Cardiac muscle cell (in vitro differentiated cells and primary cell): ENCODE measurements at places on chromosomes 3 and 15.

- DNase-seq: peak; percentile 84
Measured at GRCh38 chr15:89057506-89058133, 30.6 kb upstream of the ABHD2 start.

- DNase-seq: peak; percentile 21
Measured at GRCh38 chr3:32366638-32367397, 24.8 kb upstream of the CMTM7 start.

DNA sequence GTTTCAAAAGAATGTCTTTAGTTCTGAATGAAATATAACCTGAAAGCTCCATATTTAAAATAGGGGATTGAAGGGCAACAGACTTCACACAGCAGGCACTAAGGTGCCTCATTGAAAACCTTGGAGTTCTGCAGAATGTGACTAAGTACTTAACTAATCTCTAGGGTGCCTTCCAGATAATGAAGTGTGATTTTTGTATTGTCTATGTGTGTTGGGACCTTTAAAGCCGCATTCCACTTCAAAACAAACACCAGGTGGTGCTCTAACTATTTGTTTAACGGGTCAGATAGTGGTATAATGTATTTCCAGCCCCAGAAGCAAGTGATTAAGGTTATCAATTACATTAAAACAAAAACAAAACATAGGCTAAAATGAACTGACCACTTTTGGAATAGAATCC lies 28.0 kb downstream of the TFG start:
- peak; percentile 53 for DNase-seq

- DNase-seq: peak; percentile 7
Measured at GRCh38 chr3:127857333-127857732, 35.0 kb upstream of the MGLL start.

DNA sequence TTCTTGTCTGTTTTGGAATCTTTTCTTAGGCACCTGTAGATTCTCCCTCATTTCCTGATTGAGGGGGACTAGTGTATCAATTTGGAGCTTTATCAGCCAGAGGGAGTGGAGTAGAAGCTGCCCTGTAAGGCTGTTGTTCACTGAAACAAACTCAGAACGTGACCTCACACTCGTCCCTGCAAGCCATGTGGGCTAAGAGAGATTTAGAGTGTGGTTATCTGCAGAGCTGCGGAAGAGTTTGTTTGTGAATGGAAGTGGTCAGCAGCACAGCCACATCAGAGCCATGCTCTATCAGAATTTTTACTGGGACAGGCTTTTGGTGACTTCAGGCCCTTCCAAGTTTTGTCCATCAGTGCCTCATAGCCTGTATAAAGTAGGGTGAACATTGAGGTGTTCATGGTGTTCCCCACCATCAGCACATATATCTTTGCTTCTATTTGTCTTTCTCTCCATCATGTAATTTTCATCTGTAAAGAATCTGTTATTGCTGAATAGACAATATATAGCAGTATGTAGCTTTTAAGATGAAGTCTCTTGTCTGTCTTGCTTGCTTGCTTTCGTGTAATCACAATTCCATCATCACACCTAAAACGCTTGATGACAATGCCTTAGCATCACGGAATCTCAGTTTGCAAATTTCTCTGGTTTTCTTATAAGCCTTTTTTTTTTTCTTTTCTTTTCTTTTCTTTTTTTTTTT lies 37.0 kb downstream of the LARS2 start:
- DNase-seq: peak; percentile 59

- no peak for DNase-seq
Measured at GRCh38 chr3:135310317-135310716, 515.3 kb downstream of the EPHB1 start.

- no peak for DNase-seq
Measured at GRCh38 chr3:169505577-169506230, 157.8 kb downstream of the MECOM start.

DNA sequence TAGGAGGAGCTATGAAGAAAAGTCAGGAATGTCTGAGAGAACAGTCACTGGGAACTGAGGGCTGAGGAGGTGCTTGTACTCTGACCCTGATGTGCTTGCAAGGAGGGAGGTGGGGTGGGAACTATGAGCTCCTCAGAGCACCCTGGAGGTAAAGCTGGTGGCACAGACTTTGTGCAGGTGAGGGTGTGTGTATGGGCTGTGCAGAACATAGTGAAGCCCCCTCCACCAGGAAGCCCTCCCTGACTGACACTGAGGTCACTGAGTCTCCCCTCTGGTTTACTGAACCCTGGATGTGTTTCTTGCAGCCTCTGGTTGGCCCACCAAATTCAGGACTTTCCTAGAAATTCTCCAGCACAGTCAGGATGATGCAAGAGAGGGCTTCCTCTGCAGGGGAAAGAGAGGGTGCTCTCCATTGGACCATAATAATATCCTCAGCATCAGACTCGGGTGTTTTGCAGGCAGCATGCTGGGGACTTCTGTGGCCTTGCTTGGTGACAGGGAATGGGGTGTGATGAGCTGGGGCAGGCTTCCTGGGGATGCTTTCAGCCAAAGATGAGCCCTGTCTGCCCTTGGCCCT lies 1.5 kb upstream of the ISLR start:
- DNase-seq: peak; percentile 25

DNA sequence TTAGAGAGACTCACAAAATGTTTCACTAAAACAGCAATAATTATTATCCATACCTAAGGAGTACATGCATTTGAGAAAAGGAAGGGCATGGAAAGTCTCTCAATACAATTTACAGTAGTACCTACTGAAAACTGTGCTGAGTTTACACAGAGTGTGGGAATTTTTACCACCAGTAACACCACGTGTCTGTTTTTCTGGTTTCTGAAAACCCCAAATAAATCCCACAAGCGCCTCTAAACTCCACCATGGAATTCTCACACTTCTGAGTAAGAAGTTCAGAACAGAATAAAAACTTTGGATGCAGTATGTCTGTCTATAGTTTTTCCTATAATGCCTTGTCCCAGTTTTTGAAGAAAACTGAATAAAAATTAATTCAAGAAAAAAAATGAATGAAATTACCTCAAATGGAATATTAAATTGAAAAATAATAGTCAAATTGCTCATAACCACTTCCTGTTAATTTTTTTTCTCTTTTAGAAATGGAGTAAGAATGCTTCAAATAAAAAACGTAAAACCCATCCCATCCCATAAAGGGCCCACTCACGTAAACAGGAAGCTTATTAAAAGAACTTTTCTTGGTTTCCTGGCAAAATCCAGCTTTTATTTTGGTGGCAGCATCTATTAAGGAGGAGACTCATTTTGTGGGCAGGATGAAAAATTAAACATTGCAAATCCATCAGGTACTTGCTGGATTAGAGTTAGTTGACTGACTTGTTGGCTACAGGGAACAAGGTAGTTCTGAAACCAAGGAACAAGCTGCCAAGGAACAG lies 378.1 kb downstream of the TIGIT start:
- DNase-seq: no peak

DNA sequence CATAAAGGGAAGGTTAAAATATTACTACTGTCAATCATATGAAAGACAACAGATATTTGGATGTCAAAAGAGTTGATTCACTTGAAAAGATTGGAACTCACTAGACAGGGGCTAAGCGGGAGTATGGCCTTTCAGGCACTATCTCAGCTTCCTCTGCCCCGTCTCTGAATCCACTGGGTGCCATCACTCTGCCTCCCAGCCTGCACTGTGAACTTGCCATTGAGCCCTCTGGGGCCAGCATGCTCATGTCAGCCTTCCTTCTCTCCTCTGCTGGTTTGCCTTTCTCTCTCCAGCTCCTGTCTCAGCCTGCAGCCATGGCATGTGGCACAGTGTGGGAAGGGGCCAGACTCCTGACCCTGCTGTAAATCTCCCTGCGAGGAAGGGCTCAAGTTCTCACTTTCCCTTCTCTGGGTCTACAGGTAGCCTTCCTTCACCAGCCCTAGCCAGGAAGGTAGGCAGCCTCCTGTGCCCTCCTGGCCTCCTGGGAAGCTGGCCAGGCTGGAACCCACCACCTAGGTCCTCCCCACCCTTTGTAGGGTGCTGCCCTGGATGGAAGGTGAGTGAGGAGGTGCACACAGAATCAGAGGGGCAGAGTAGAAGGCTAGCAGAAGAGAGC lies 54.0 kb upstream of the SLCO2A1 start:
- DNase-seq: no peak

DNA sequence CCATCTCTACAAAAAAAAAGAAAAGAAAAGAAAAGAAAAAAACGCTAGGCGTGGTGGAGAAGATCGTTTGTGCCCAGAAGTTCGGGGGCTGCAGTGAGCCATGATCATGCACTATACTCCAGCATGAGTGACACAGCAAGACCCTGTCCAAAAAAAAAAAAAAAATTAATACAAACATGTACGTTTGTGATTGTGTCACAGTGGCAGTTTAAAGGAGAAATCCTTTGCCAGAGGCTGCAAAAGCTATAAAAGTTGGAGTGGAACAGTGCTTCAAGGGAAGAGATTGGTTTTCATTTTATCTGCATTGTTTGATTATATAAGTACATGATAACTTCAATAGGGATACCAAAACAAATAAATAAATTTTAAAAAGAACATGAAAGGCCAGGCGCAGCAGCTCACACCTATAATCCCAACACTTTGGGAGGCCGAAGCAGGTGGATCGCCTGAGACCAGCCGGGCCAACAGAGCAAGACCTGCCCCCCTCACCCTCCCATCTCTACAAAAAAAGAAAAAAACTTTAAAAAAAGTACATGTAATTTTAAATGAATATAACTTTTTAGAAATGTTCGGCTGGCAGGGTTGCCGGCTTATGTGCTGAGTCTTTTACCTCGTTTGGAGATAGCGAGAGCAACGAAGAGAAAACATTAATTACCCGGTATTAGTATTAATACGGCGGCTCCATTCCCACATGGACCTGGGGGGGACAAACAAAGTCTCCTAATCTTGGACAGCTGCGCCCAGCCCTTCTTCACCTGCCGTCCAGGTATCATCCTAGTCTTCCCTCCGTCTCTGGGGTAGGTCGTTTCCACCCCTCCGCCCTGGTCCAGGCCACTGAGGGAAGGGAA lies 573 bp upstream of the DIS3L start:
- DNase-seq: no peak

GRCh38 chr3:99579246-99579645 lies 59.1 kb upstream of the COL8A1 start:
- no peak for DNase-seq
